Foreskin keratinocyte (primary cell): ENCODE measurements at places on chromosomes 1 and 21. TPM values are rescaled to one million over a fixed set of nuclear protein-coding genes. Genes with fewer than 3 reads are reported as not detected.

LRRC7 gene
- 0.03 and 0.07 TPM in 2 replicates for total RNA-seq

GRCh38 chr1:225602590-225603206 is 50.2 kb downstream of the ENAH start:
- DNase-seq = no peak

- no peak for DNase-seq
Observed at GRCh38 chr1:77899647-77900320, 11.4 kb downstream of the NEXN start.

- DNase-seq = no peak
Observed at GRCh38 chr1:6580119-6580592, 362 bp downstream of the ZBTB48 start.

DNAJC28 gene
- total RNA-seq = 1.1 and 1.2 TPM in 2 replicates

MIXL1 gene
- not detected in 2 replicates for total RNA-seq

MAEL gene
- not detected in 2 replicates for total RNA-seq

DNA sequence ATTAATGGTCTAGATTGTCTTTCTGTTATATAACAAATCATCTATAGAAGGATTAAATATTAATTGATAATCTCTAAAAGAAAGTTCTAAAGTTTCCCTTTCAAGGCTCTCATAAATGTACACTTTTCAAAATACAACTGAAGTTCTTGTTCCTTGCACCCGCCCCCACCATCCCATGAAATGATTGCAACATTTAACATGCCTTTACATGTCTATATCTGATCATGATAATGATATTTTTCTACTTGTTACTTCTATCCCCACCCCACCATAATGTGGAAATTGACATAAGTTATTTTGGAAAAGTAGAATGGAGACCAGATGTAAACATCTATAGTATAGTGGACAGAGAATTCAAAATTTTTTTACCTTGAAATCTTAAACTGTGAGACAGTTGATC is 186.6 kb downstream of the NTNG1 start:
- peak; percentile 14 for DNase-seq

LAD1 gene
- 233 and 240 TPM in 2 replicates for total RNA-seq

DNA sequence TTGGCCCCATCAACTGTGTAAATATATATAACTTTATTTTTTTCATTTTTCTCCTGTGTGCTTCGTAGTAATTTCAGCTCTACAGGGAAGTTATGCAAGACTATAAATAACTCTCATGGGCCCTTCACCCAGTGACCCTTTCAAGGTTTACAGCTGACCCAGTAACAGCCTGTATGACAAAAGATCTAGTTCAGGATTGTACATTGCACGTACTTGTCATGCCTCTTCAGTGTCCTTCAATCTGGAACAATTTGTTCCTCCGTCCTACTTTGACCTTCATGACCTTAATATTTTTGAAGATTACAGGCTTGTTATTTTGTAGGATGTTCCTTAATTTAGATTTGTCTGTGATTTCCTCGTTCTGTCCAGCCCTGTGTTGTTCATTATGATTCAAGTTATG is 40.5 kb downstream of the BRINP2 start:
- DNase-seq = no peak
